Fibroblast of lung (primary cell): ENCODE measurements at places on chromosomes 3 and 15.
A peak's percentile ranks its signal among the peaks of the same experiment; 100 is the strongest.

DNA sequence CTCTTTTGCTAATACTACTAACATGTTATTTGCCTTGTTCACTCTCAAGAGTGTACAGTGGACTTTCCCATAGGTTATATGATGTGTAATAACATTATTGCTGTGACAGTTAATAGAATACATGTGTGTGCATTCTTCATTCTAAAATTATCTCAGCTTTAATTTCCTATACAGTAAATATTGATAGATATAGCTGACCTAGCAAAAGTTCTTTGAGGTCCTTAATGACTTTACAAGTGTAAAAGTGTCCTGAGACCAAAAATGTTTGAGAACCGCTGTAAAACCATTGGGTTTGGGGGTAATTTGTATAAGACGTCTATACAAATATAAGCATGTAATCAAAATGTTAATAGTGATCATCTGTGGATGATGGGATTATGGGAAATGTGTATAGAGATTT is 469.5 kb upstream of the PROK2 start:
- no peaks in the 10 kb centered on the region for H3K4me1 ChIP-seq
- no peak overlapping the region for H3K4me3 ChIP-seq
- no peaks in the 10 kb centered on the region for H3K36me3 ChIP-seq
- H3K27me3 ChIP-seq, result peaks cover 23% of the 10 kb centered on the region
- DNase-seq, result no peak

GRCh38 chr3:60758831-60759230 is 492.4 kb downstream of the FHIT start:
- H3K27ac ChIP-seq, result no peak overlapping the region
- no peak overlapping the region for H3K4me3 ChIP-seq
- no peaks in the 10 kb centered on the region for H3K4me1 ChIP-seq
- H3K36me3 ChIP-seq, result no peaks in the 10 kb centered on the region
- DNase-seq, result no peak
- H3K27me3 ChIP-seq, result no peaks in the 10 kb centered on the region

DNA sequence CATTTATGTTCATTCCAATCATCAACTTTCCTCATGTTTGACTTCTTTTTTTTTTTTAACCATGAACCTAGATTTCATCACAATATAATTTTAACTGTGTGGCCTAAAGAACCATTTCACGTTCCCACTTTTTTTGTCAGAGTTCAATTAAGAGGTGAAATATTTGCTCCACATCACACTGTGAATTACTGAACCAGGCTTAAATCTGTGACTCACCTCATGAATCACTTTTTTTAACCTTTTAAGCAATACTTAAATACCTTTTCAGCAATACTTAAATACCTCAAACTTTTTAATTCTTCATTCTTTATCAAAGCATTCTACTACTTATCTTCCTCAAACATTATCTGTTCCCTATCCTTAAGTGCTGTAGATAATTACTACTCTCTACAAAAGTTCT is 137.6 kb downstream of the SI start:
- H3K4me1 ChIP-seq, result no peaks in the 10 kb centered on the region
- no peak overlapping the region for H3K4me3 ChIP-seq
- H3K27me3 ChIP-seq, result no peaks in the 10 kb centered on the region
- H3K27ac ChIP-seq, result no peak overlapping the region
- peak; percentile 25 for DNase-seq

DNA sequence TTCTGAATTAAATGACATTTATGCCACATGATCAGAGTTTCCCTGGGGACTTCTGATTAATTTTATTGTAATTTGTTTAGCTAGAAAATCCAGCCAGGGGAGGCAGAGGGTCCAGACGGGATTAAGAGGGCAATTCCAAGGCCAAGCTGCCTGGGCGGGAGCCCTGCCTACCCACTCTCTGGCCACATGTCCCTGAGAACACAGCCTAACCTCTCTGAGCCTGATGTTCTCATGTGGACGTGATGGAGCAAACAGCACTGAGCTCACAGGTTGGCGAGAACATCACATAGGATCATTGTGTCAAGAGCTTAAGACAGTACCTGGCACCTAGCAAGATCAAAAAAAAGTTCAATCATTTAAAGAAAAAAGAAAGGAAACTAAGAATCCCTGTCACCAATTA is 1.0 kb downstream of the LRRC2 start:
- no peak overlapping the region for H3K27ac ChIP-seq
- no peaks in the 10 kb centered on the region for H3K36me3 ChIP-seq
- no peaks in the 10 kb centered on the region for H3K27me3 ChIP-seq
- DNase-seq, result no peak
- no peaks in the 10 kb centered on the region for H3K4me1 ChIP-seq

DNA sequence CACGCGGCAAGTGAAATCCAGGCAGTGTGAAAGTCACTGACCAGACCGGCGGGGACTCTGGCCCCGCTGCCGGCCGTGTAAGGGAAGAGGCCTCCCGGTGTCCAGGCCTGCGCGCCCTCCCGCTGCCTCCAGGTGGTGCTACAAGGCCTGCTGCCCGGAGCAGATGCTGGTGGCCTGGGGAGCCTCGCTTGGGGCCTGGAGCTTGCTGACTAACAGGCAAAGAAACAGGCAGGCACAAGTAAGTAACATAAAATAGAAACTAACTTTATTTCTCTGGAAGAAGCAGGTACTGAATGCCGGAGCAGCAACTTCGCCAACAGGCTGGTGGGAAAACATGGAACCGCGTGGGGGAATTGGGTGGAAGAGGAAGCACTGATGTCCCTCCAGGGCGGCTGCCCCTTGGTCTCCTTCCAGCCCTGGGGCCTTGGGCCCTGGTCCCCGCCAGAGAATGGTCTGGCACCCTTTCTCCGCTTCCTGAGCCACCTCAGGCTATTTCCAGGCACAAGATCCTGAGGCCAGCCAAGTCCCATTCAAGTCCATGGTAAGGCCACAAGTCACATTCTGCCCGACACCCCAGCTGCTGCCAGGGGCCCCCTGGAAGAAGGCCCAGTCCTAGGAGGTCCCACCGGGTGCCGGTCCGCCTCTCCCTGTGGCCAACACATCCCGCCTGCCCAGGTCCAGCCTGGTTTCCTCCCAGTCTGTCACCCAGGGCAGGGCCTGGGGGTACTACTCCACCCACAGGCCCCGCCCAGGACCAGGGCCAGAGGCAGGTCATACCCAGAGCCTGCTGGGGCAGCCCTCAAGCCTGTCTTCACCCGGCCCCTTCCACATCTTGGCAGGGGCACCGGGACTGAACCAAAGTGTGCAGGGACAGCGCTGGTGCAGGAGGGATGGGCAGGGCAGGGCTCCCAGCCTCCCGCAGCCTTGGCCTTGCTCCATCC is 45.0 kb downstream of the TNK2 start:
- DNase-seq, result peak; percentile 86
- H3K4me1 ChIP-seq, result peaks cover 5% of the 10 kb centered on the region
- no peak overlapping the region for H3K4me3 ChIP-seq
- H3K27me3 ChIP-seq, result no peaks in the 10 kb centered on the region
- peaks cover 12% of the 10 kb centered on the region for H3K36me3 ChIP-seq

GRCh38 chr3:183490653-183491052 is 62.2 kb upstream of the MCF2L2 start:
- H3K27ac ChIP-seq, result no peak overlapping the region
- no peak overlapping the region for H3K4me3 ChIP-seq
- H3K36me3 ChIP-seq, result no peaks in the 10 kb centered on the region
- H3K27me3 ChIP-seq, result no peaks in the 10 kb centered on the region
- DNase-seq, result no peak

DNA sequence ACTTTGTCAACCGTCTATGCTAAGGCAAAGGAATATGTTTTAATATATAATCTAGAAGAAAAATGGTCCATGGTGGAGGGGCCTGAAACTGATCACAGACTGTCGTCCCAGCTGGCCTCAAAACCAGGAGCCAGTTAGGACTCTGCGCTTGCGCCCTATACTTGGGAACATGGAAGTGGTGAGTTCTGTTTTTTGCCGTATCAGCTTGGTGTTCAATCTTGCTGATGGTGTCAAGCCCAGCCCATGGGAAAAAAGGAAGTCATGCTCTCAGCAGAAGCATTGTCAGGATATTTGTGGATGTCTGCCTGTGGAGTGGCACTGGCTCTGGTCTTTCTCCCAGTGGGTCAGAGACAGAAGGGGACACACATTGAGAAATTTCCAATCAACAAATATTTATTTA is 342.0 kb upstream of the CTDSPL start:
- no peak for DNase-seq
- H3K27me3 ChIP-seq, result no peaks in the 10 kb centered on the region
- H3K4me1 ChIP-seq, result no peaks in the 10 kb centered on the region
- no peak overlapping the region for H3K4me3 ChIP-seq
- H3K36me3 ChIP-seq, result no peaks in the 10 kb centered on the region

DNA sequence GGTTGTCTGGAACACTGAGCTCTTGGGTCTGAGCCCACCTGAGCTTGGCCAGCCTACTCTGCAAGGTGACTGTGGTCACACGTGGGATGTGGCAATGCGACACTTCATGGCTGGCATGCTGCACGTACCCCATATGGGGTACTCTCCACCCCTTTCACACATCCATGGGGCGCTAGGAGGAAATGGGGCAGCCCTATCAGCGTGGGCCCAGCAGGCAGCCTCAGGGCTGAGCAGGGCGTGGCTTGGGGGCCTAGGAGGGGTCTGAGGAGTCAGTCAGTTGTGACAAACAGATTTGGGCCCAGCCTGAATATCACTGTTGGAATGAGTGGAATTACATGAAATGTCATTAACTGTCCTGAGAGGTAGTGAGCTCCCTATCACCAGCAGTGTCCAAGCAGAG is 82.3 kb upstream of the LINGO1 start:
- DNase-seq, result no peak
- no peak overlapping the region for H3K27ac ChIP-seq
- H3K4me3 ChIP-seq, result no peak overlapping the region

GRCh38 chr15:56471440-56472069 is 6.6 kb upstream of the MNS1 start:
- H3K27me3 ChIP-seq, result no peaks in the 10 kb centered on the region
- H3K27ac ChIP-seq, result no peak overlapping the region
- H3K36me3 ChIP-seq, result no peaks in the 10 kb centered on the region
- no peak for DNase-seq

GRCh38 chr3:179697736-179698332 is 45.0 kb downstream of the USP13 start:
- H3K27ac ChIP-seq, result no peak overlapping the region
- H3K36me3 ChIP-seq, result no peaks in the 10 kb centered on the region
- no peak overlapping the region for H3K4me3 ChIP-seq

- DNase-seq, result no peak
- H3K4me3 ChIP-seq, result no peak overlapping the region
- peaks cover 3% of the 10 kb centered on the region for H3K27me3 ChIP-seq
- no peak overlapping the region for H3K27ac ChIP-seq
- H3K4me1 ChIP-seq, result no peaks in the 10 kb centered on the region
- H3K36me3 ChIP-seq, result no peaks in the 10 kb centered on the region
Observed at GRCh38 chr3:107512108-107512507, 10.7 kb upstream of the BBX start.

DNA sequence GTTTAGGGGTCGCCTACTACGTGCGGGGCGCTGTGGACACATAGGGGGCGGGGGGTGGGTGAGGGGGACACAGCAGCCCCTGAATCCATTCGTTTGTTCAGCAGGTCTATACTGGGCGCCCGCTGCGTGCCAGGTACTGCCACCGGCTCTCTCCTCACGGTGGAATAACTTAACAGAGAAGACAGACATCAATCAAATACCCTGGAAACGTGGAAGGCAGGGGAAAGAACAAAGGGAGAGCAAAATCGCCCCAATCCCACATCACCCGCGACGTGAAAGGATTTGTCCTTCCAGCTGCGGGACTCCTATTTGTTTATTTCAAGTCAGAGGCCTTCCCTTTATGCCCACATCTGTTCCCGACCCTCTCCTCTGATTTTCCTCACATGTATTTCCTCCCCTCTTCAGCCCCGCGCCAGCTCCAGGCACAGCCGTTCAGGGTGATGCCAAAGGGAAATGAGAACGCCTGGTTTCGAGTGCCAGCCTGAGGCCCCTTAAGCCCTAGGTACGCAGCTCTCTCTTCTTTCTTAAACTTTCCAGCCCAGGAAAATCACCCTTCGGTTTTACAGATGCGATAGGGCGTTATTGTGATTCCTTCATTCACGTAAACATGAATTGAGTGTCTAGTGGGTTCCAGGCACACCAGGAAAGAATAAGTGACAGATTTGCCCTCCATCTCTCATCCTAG is 726 bp upstream of the PROK2 start:
- no peak overlapping the region for H3K4me3 ChIP-seq
- no peak overlapping the region for H3K27ac ChIP-seq
- no peaks in the 10 kb centered on the region for H3K36me3 ChIP-seq

GRCh38 chr3:143775459-143775858 is 72.8 kb downstream of the SLC9A9 start:
- H3K27ac ChIP-seq, result no peak overlapping the region
- no peaks in the 10 kb centered on the region for H3K36me3 ChIP-seq
- H3K4me3 ChIP-seq, result no peak overlapping the region
- peak; percentile 7 for DNase-seq
- H3K4me1 ChIP-seq, result peaks cover 5% of the 10 kb centered on the region
- no peaks in the 10 kb centered on the region for H3K27me3 ChIP-seq

DNA sequence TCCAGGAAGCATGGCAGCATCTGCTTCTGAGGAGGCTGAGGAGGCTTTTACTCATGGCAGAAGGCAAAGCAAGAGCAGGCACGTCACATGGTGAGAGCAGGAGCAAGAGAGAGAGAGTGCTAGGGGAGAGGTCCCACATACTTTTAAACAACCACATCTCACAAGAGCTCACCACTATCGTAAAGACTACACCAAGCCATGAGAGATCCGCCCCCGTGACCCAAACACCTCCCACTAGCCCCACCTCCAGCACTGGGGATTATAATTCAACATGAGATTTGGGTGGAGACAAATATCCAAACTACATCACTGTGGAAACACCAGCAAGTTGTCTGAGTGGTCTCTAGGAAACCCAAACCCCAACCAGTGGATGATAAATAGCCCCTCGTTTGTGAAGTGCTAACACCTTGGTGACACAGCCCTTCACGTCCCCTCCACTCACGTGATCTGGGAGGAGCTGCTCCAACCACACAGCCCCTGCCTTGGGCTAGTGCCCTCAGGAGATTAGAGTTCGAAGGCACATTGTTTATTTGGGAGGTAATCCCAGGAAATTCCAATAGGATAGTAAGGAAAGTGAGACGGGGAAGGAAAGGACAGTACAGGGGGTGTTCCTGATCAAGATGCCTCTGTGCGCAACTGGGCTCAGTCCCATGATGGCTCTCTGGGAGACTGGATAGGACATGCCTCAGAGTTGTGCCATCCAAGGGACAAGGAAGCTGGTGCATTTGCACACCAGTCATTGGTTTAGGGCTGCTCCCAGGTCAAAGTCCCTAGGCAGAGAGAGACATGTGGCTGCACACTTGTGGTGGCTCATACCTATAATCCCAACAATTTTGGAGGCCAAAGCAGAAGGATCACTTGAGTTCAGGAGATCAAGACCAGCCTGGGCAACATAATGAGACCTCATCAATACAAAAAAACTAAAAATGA is 80.6 kb upstream of the CTNNB1 start:
- H3K4me1 ChIP-seq, result peaks cover 2% of the 10 kb centered on the region
- no peak overlapping the region for H3K4me3 ChIP-seq
- H3K36me3 ChIP-seq, result no peaks in the 10 kb centered on the region
- DNase-seq, result no peak
- no peak overlapping the region for H3K27ac ChIP-seq

- H3K4me3 ChIP-seq, result no peak overlapping the region
- no peaks in the 10 kb centered on the region for H3K36me3 ChIP-seq
- no peak overlapping the region for H3K27ac ChIP-seq
Observed at GRCh38 chr3:163508206-163508605, 1570.1 kb downstream of the SI start.
